ENCODE measurements at places on chromosomes 6 and 20.

- no peak for DNase-seq
Observed at GRCh38 chr6:148987982-148988381, 241.2 kb downstream of the UST start.

- DNase-seq, result peak; percentile 84
Observed at GRCh38 chr6:24721461-24722215, 2.7 kb upstream of the C6orf62 start.

GRCh38 chr6:44003345-44004061, 123.7 kb downstream of the MRPL14 start:
- DNase-seq, result no peak

- no peak for DNase-seq
Observed at GRCh38 chr6:106924694-106925523, 49.6 kb downstream of the CD24 start.

DNA sequence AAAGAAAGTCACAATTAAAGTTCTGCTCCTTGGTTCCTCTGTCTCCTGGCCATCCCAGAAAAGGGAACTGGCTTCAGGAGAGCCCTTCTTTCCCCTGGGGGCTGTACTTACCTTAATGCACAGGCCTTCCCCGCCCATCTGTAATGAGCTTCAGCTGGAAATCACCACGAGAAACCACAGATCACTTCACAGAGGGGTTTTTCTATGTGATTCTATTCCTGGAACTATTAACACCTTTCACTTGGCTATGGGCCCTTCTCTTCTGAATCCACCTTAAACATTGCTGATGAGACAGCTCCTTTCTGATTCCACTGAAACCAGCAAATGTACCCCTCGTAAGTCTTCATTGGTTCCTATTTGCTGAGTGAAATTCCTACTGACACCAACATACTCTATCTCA, 80.7 kb downstream of the FOXF2 start:
- DNase-seq, result no peak

DNA sequence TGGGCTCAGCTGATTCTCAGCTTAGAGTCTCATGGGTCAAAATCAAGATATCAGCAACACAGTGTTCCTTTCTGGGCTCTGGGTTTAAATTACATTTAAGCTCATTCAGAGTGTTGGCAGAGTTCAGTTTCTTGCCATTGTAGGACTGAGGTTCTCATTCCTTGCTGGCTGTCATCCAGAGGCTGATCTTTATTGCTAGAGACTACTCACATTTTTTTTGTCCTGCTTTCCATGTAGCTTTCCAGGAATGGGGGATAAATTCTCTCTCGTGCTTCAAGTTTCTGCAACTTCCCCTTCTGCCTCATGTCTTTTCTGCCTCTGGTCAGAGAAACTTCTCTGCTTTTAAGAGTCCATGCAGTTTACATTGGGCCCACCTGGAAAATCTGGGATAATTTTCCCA, 86.9 kb downstream of the RFX6 start:
- no peak for DNase-seq

GRCh38 chr20:43723186-43723585, 3.6 kb downstream of the GTSF1L start:
- DNase-seq, result no peak

DNA sequence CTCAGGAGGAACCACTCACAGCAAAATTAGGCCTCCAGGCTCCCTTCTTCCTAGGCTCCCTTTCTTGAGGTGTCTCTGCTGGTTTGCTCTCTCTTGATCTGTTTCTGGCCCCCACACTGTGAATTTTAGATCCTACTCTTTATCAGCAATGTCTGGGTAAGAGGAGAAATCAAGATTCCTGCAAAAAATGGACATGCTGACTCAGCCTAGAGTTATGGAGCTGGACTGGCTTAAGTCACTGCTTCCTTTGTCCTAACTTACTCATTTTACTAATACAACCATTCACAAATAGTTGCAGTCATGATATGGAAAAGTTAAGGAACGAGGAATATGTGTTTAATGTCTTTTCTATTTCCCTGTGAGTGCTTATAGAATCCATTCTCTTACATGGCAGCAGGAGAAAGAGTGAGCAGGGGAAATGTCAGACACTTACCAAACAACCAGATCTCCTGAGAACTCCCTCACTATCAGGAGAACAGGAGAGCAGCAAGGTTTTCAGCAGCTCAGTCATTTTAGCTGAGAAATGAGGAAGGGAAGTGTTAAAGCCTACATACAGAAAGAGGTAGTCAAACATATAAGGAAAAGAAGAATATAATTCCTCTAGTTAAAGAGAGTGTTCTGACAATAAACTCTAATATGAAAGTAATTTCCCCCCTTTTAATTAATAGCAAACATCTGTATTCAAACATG, 160.8 kb downstream of the PDE7B start:
- no peak for DNase-seq

Measured in cortex of kidney (tissue), 1 donor.